Stimulated activated CD4-positive, alpha-beta T cell treated with anti-CD3 and anti-CD28 coated beads, Interleukin-2, amount 100 ng/mL, for 48 hours (primary cell): ENCODE measurements at places on chromosomes 5 and 9.

DNA sequence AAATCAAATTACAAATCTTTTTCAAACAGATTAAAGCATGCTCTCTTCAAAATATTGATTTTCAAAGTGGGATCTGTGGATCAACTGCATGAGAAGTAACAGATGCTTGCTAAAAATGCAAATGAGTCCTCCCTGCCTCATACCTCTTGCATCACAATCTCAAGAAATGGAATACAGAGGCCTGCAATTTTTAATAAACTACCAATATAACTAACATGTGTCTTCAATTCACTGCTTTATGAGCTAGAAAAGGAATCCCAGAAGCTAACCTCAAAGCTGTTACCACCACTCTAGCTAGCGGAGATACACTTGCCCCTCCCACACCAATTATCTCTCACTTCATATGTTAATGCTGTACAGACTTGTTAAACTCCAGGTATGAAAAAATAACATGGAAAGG, 9.6 kb downstream of the OR13C5 start:
- DNase-seq: no peak

DNA sequence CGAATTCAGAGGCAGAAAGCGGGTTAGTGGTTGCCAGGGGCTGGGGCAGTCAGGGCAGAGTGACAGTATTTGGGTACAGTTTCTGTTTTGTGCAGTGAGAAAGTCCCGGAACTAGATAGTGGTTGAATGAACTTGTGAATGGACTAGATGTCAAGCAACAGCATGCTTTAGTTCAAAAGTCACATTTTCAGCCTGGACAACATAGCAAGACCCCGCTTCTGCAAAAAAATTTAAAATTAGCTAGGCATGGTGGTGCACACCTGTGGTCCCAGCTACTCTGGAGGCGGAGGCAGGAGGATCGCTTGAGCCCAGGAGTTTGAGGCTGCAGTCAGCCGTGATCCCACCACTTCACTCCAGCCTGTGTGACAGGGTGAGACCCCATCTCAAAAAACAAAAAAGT, 8.4 kb downstream of the NOTCH1 start:
- DNase-seq: no peak

- DNase-seq: no peak
Observed at GRCh38 chr9:93593144-93593658, 16.8 kb downstream of the PHF2 start.

DNA sequence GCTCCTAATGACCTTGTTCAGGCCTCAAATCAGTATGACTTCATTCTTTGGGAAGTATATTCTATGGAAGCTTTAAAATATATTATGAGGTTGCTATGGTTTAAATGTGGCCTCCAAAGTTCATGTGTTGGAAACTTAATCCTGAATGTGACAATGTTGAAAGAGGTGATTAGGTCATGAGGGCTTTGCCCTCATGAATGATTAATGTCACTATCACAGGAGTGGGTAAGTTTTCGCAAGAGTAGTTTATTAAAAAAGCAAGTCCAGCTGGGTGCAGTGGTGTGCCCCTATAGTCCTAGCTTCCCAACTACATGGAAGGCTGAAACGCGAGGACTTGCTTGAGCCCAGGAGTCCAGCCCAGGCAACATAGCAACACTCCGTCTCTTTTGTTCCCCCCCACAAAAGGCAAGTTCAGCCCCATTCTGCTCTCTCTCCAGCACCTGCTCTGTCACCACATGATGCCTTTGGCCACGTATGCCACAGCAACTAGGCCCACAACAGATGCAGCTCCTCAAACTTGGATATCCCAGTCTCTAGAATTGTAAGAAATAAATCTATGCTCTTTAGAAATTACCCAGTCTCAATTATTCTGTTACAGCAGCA, 105.3 kb downstream of the SIL1 start:
- DNase-seq: no peak

DNA sequence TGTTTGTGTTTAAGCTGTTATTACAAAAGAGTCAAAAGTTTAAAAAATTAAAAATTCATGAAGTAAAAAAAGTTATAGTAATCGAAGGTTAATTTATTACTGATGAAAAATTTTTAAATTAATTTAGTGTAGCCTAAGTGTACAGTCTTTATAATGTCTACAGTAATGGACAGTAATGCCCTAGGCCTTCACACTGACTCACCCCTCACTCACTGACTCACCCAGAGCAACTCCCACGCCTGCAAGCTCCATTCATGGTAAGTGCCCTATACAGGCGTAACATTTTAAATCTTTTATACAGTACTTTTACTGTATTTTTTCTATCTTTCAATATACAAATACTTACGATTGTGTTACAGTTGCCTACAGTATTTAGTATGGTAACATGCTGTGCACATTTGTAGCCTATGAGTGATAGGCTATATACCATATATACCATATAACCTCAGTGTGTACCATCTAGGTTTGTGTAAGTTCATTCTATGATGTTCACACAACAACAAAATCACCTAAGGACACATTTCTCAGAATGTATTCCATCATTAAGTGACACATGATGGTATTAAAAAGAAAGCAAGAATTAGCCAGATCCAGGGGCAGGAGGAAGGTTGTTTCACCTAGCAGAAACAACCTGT, 40.1 kb downstream of the DCAF10 start:
- peak; percentile 3 for DNase-seq

DNA sequence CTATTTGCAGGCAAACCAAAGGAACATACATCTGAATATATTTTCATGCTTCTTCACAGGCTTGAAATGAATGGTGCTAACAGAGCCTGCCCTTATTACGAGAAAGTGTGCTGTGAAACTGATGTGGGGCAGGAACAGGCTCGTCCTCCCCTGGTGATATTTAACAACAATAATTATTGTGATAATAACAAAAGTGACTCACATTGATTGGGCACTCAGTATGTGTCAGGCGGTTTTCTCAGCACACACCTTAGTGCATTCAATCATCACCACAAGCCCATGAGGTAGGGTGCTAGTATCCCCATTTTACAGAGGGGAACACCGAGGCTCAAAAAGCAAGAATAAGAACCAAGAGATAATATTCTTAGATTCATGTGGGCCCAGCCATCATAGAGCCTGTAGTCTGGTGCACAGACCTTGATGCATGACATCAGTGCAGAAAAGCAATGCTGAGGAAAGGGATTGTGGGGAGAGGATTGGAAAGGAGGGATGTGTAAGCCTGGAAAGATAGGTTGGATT, 18.1 kb upstream of the BOD1 start:
- DNase-seq: no peak

DNA sequence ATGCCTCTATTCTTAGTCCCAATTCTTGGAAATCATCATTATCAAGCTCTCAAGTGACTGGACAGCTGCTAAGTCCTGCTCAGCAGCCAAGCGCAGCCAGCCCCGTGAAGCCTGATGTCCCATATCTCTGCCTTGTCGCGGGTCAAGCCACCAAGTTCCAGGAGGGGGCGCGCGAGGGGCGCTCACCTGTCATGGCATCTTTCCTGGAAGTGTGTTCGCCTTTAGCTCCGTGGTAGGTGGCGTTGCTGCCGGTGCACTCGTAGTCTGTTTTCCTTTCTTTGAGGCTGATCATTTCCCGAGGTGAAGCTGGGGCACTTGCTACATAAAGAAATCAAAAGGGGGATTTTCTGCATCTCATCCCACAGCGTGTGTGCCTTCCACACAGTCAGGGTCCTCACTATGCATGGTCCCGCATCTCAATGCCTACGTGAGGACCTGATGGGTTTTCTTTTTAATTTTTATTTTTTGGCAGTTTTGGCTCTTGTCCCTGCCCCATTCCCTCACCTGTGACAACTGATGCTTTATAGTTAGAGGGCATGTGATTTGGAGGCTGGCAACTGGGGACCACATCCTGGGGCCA, 227.0 kb upstream of the DAP start:
- DNase-seq: peak; percentile 75

DNA sequence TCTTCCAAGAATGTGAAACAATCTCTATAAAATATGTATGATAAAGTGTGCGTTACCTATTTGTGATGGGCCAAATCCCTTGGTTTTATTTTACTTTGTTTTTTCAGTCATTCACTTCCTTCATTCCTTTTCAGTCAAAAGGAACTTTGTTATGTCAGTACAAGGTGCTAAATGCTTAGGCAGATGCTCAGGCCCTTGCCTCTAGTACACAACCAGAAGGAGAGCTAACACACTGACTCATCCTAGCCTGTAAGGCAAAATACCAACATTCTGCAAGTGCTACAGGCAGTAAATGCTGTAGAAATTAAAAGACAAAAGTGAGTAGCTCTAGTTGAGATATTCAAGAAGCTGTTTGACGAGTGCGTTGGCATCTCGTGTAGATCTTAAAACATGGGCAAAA, 49.4 kb downstream of the TRPM6 start:
- DNase-seq: no peak

- no peak for DNase-seq
Observed at GRCh38 chr5:75640395-75640794, 29.1 kb downstream of the ANKDD1B start.

DNA sequence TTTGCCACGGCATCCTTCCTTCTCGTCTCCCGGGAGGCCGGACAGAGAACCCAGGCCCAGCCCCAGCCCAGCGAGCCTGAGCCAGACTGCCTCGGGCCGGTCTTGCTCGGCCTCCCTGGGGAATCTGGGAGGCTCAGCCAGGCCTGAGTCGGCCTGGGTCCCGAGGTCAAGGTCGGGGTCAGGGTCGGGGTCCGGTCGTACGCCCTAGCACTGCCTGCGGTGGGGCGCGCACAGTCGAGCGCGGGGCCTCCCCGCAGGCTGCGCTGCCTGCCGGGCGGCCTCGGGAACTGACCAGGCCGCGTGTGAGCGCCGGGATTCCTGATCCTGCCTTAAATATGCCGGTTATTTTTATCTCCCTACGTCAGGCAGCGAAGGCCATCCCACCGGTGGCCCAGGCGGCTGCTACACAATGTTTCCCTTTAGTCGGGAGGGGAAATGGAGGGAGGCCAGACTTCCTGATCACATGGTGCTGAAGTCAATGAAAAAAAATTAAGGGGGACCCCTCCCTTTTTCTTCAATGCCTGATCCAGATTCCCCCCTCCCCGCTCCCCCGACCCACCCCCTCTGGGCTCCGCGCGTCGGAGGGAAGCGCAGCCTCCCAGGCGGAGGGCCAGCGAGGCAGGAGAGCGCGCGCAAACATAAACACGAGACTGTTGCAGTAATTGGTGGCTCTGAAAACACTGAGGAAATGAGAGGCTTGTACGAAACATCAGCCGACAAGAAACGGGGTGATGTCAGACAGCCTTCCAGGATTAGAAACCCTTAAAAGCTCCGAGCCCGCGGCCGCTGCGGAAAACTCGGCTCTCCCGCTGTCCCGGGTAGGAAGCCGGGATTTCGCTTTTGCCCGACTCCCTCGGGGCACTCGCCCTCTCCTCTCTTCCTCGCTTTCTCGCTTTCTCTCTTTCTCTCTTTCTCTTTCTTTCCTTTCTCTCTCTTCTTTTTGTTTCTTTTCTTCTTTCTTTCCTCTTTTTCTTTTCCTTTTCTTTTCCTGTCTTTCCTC, 148.2 kb upstream of the KLF4 start:
- no peak for DNase-seq

DNA sequence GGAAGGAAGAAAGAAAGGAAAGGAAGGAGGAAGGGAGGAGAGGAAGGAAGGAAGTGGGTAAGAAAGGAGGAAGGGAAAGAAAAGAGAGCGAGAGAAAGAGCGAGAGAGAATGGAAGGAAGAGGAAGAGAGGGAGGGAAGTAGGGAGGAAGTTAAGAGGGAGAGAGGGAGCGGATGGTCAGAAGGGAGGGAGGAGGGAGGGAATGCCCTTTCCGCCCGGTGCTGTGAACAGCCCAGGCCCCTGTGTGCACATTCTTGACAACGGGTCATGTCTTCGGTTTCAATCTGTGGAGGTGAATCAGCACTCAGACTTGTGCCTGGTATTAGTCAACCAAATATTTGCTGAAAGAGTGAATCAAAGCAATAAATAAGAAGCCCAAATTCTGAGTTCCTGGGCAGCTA, 39.2 kb downstream of the PRUNE2 start:
- no peak for DNase-seq

DNA sequence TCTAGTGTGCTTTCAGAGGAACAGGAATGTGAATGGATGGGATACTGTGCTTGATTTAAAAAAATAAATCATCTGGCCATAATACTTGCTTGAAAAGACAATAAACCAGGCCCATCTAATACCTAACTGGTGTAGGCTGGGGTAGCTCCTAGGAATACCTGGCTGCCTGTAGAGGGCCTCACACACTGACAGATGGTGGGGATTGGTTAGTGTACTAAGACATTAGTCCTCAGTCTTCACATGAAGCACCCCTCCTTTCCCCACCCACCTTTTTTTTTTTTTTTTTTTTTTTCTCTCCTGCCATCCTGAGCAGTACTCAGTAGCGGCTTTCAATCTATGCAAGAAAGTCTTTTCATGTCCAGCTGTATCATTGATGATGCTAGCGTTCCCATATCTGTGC, 130.5 kb downstream of the ADGRV1 start:
- DNase-seq: no peak

GRCh38 chr9:114790521-114790920, 15.3 kb downstream of the TNFSF15 start:
- no peak for DNase-seq

GRCh38 chr5:180297587-180298282, 5.9 kb upstream of the MAPK9 start:
- no peak for DNase-seq

- DNase-seq: no peak
Observed at GRCh38 chr9:14677872-14678271, 15.4 kb downstream of the ZDHHC21 start.

DNA sequence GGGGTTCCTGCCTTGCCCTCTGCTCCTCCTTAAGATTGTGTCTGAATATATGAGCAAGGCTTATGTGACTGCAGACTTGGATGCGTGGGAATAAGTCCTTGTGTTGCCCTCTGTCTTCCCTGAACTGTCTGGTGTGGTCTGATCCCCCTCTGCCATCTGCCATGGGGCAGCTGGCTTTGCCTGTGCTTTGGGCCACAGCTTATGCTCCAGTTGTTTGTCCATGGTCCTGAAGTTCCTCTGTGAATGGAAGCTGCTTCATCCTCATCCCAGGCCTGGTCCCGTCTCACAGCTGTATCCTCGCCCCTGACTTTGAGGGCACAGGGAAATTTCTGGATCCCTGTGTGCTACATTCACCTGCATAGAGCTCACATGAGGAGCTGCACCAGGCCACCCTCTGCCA, 14.7 kb downstream of the IL31RA start:
- DNase-seq: no peak

DNA sequence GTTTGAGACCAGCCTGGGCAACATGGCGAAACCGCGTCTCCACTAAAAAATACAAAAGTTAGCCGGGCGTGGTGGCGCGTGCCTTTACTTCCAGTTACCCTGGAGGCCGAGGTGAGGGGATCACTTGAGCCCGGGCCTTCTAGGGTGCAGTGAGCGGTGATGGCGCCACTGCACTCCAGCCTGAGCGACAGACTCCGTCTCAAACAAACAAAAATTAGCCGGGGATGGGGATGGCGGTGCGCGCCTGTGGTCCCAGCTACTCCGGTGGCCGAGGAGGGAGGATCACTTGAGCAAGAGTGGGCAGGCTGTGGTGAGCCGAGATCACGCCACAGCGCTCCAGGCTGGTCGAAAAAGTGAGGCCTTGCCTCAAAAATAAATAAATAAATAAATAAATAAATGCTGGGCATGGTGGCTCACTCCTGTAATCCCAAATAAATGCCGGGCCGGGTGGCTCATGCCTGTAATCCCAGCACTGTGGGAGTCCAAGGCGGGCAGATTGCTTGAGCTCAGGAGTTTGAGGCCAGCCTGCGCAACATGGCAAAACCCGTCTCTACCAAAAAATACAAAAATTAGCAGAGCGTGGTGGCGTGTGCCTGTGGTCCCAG, 16.0 kb upstream of the NSD1 start:
- no peak for DNase-seq
